ENCODE measurements at places on chromosomes 2 and 18.

DNA sequence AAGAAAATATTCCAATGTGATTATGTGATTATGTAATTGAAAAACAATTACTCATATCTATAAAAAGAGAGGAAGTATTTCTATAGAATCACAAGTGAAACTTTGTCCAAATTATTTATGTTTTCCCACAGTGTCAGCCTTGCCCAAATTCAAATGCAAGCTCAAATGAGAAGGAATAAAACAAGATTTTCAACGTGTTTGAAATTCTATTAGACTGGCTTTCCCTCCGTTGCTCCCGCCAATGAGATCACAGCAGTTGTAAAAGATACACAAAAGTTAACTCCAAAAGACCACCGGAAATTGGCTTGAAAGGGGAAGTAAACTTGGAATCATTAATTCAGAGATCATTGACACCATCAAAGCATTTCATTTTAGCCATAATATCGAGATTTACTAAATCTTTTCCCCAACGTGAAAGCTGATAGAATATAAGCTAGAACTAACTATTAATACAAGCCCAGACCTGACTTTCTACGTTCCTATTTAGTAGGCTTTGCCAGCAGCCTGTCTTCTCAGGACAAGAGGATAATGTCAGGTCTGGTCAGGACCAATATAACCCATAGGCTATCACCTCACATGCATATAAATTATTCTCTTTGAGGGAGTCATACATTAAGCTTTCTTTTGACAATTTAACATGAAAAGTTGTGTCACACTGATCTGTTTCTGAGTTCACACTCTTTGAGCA is 222.6 kb upstream of the CHAC2 start:
- DNase-seq: no peak

GRCh38 chr2:100174026-100174431 is 31.6 kb upstream of the AFF3 start:
- DNase-seq: no peak

- DNase-seq: no peak
These were observed 74.3 kb downstream of the XRCC5 start for GRCh38 chr2:216183462-216183861.

- no peak for DNase-seq
These were observed 279.1 kb upstream of the LYPD1 start for GRCh38 chr2:132949108-132949507.

GRCh38 chr2:191994749-191995148 is 147.9 kb upstream of the CAVIN2 start:
- DNase-seq: no peak

DNA sequence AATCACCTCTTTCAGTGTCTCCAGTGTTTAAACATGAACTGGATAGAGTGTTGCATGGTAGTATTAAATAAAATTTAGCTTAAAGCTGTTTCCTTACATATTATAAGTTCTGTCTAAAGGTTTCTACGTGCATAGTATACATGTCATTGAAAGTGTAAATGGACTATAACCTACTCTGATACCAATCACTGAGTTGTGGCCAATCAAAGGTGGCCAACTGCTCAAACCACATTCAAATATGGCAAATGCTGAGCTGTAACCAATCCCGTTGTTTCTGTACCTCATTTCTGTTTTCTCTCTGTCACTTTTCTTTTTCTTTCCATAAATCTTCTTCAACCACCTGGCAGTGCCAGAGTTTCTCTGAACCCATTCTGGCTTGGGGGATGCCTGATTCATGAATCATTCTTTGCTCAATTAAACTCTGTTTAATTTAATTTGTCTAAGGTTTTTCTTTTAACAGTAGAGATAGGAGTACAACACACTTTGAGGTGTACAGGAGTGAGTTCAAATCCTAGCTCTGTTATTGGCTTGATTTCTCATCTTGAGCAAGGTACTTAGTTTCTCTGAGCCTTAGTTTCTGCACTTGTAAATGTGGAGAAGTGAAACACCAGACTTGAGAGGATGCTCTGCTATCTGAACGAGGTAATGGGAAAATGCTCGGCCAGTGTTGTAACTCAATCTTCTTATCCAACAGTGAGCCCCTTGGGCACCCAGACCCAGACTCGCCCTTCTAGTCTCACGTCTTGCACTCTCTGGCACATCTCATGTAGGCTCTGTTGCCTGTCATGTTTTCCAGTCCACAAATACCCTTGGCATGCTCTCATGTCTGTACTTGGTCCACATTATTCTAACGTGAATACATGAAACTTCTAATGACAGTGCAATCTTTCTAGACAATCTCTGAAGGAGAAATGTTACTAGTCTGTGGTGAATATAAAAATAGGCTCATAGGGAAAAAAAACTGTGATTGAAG is 228.0 kb downstream of the PIK3C3 start:
- no peak for DNase-seq

DNA sequence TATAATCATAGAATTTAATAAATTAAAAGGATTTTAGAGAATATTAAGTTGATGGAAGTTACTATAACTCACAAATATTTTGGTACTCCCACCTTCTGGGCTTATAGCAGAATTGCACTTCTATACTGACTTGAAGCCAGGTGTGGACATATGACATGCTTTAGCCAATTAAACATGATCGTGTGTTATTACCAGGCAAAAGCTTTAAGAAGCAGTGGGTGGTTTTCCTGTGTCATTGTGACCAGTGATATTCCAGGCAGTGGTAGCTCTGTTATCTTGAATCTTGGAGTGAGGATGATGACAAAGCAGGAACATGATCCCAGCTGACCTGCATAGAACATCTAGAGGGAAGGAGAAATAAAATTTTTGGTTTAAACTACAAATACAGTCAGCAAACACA is 370.9 kb upstream of the ZEB2 start:
- no peak for DNase-seq

- no peak for DNase-seq
These were observed 46.1 kb upstream of the SH3BP4 start for GRCh38 chr2:234905547-234906265.

GRCh38 chr2:84674586-84674985 is 158.3 kb downstream of the DNAH6 start:
- DNase-seq: no peak

GRCh38 chr2:204662956-204663355 is 117.7 kb downstream of the PARD3B start:
- no peak for DNase-seq
